ENCODE measurements at places on chromosomes 6 and 20. TPM values are rescaled to one million over a fixed set of nuclear protein-coding genes. Genes with fewer than 3 reads are reported as not detected.

- DNase-seq = no peak
Observed at GRCh38 chr20:10728873-10729670, 55.3 kb upstream of the JAG1 start.

DNA sequence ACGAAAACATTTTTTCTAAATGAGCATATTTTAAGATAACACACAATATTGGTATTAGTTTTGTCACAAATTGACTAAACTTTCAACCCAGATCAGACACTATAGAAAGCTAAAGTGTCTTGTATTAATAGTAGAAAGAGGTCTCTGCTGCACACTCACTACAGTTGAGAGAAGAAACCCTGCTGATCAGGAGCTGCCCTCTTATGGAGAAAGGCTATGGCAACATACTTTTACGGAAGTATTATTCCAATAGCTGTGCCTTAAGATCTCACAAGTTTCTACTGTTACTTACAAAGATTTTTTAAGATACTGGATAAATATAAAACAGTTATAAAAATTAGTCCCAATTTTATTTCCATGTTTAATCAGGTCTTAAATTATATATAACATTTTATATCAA, 155.7 kb downstream of the RIMS1 start:
- DNase-seq = no peak

GRCh38 chr6:1614448-1615150, 4.9 kb downstream of the FOXC1 start:
- no peak for DNase-seq

DNA sequence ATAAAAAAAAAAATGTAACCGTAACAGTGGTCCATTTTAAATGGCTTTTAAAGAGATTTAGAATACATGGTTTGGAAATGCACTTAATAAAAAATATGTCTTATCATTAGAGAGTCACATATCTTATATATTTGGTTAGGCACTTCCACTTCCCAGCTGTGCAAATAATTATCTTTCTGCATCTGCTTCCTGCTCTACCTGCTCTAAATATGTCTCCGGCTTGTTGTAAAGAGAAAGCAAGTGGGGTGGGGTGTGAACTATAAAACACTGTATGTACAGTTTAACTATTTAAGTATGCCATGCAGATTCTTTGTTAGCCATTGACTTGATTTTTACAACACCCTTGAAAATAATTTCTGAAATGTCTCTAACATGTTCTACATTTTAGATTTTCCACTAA, 106.3 kb downstream of the NKAIN2 start:
- DNase-seq = no peak

GRCh38 chr6:44301106-44301505, 12.0 kb downstream of the AARS2 start:
- DNase-seq = no peak

DNA sequence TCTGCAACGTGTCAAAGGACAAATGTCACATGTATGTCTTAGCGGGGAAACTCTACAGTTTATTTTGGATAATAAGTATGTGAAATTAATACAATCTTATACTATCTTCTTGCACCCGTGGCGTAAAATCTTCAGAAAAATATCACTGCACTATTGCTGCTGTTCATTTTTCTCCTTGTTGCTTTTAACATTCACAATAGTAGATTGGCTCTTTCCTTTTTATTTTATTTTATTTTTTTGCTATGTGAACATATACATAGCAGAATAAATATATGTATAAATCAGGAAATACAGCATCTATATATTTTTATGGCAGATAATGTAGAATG, 15.4 kb downstream of the GPR31 start:
- DNase-seq = no peak

Gene THBS2
- polyA plus RNA-seq = 19.0 TPM

Gene PGC
- not detected for polyA plus RNA-seq

Gene EYA4
- polyA plus RNA-seq = 17.3 TPM

Gene CASS4
- polyA plus RNA-seq = 3.8 TPM

Gene TMEM30A
- polyA plus RNA-seq = 146 TPM

Gene RCAN2
- 28.7 TPM for polyA plus RNA-seq

Gene HCRTR2
- 0.18 TPM for polyA plus RNA-seq

Gene CDC25B
- polyA plus RNA-seq = 38.3 TPM

Gene CYP39A1
- 7.4 TPM for polyA plus RNA-seq

Measured in right renal pelvis (tissue), 4 donors.